Naive B cell (primary cell): ENCODE measurements at places on chromosomes 3 and 15. TPM values are rescaled to one million over a fixed set of nuclear protein-coding genes. Genes with fewer than 3 reads are reported as not detected.

- no peak overlapping the region for H3K4me3 ChIP-seq
- no peak for DNase-seq
- H3K36me3 ChIP-seq: no peaks in the 10 kb centered on the region
- no peak overlapping the region for H3K27ac ChIP-seq
- H3K27me3 ChIP-seq: no peaks in the 10 kb centered on the region
Observed at GRCh38 chr3:111613294-111613693, 18.1 kb upstream of the ZBED2 start.

DNA sequence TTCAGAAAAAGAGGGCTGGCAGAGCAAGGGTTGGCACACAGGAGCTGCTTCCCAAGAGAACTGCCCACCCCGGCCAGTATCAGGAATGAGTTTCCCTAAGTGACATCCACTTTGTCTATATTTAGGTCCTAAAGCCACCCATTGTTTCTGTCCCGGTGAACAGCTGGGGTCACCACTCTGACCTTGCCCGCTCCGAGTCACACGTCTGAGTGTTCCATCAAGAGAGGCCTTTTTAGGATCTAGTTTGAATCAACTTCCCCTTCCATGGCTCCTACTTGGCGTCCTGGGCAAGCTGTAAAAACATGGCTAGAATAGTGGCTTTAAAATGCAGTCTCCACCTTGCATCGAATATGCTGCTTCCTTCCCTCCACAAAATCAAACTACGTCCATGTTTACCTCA lies 109.6 kb upstream of the ARHGEF3 start:
- H3K4me1 ChIP-seq: peaks cover 15% of the 10 kb centered on the region
- H3K36me3 ChIP-seq: no peaks in the 10 kb centered on the region
- no peaks in the 10 kb centered on the region for H3K27me3 ChIP-seq
- no peak for DNase-seq
- no peak overlapping the region for H3K27ac ChIP-seq

Gene TGM5
- polyA plus RNA-seq: not detected

DNA sequence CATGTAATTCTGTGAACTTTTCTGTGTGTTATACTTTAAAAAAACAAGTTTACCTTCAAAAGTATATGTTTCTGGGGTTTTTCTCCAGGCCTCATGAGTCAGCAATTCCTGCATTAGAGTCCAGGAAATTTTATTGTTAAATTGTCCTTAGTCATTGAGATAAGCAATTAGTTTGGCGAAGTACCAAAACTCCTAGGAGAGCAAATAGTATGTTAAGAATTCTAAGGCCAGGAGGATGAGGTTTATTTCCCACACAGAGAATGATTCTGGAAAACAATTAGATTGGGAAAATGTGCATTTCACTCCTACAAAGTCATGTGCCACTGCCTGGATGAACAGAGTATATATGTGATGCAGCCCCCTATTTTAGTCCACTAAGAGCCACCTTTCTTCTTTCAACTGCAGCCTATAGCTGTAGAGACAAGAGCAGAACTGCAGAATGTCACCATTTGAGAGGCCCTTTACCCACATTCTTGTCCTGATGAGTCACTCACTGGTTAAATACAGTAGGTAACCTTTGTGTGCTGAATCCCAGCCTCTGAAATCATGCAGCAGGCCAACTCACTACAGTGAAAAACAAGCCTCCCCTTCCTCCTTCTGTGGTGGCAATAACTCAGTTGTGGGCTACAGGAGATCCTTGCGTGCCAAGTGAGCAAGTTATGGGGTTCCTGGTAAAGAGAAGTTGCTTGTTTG lies 452.8 kb upstream of the THBS1 start:
- no peak overlapping the region for H3K4me3 ChIP-seq
- H3K27ac ChIP-seq: no peak overlapping the region
- H3K36me3 ChIP-seq: no peaks in the 10 kb centered on the region
- H3K4me1 ChIP-seq: no peaks in the 10 kb centered on the region
- DNase-seq: no peak

Gene PODXL2
- 2.8 TPM for polyA plus RNA-seq
